ENCODE measurements at places on chromosomes 5 and 9.
A peak's percentile ranks its signal among the peaks of the same experiment; 100 is the strongest.

DNA sequence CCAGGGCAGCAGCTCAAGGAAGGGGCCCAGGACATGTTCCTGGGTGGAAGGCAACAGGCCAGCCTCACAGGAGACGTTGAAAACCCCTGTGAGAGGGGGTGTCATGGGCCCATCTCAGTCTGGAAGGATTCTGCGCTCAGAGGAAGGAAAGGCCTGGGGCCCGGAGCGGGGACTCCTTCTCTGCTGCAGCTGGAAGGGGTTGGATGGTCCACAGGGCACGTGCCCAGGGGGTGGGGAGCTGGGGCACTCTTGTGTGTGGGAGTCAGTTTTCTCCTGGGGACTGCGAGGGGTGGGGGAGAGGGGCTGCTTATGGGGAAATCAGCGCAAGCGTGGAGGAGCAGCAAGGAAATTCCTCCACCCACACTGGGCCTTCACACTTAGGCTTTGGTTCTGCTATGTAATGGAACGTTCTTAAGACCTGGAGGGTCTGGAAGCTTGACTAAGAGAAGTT lies 2.9 kb upstream of the LPCAT1 start:
- no peak for DNase-seq

DNA sequence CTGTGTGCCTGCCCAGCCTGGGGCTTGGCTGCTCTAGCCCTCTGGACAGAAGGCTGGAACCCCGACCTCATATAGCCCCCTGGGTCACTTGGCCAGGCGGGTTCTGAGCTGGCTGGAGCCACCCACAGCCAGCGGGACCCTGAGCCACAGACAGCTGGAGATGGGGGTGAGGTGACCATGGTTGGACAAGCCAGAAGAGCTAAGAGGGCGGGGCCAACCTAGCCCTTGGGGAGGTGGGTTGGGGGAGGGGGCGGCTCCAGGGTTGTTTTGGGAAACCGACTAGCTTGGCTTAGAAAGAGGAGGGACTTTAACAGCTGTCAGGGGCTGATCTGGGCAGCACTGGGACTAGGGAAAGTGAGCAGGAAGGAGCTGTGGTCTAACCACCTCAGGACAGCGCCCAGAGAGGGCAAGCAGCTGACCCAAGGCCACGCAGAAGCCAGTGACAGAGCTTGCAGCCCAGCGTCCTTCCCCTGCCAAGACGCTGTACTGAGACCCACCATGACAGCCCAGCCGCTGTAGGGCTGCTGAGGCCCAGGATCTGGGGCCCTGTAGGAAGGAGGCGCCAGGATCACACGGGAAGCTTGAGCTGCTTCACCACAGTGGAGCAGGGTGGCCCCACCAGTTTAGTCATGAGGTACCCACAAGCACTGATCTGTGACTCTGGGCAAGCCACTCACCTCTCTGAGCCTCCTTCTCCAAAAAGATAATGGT lies 2.2 kb downstream of the AIF1L start:
- no peak for DNase-seq

- no peak for DNase-seq
Observed at GRCh38 chr5:62385816-62386400, 17.8 kb downstream of the DIMT1 start.

- DNase-seq, result peak; percentile 40
Observed at GRCh38 chr9:128903871-128904620, 16.7 kb upstream of the PHYHD1 start.

DNA sequence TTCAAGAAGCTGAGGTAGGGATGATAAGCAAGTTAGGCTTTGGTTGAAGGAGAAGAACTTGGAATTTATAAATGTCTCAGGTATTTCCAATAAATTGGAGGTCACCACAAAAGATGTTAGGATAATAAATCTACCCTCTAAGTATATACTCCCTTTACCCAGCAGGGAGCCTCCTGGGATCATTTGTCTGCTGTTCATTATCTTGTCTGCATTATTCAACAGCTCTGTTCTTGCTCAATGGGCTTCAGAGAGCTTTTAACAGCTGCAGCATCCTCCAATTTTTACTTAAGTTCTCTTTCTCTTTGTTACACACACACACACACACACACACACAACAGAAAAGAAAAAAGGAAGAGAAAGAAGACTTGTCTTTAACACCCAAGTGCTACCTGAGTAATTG lies 51.7 kb upstream of the VPS13A start:
- DNase-seq, result no peak

GRCh38 chr5:9653811-9654210 lies 23.7 kb upstream of the TAS2R1 start:
- DNase-seq, result peak; percentile 97

DNA sequence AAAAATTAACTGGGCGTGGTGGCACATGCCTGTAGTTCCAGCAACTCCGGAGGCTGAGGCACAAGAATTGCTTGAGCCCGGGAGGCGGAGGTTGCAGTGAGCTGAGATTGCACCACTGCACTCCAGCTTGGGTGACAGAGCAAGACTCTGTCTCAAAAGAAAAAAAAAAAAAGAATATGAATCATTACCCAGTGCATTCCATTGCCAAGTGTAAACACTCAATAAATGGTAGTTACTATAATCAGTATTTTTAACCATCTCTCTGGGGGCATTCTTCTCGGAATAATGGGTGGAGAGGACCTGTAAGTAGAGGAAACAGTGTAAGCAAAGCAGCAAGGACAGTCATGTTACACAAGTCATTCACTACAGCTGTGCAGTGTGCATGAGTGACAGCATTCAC lies 13.8 kb upstream of the RANBP17 start:
- peak; percentile 23 for DNase-seq

GRCh38 chr9:34647084-34647403 lies 569 bp downstream of the GALT start:
- no peak for DNase-seq

- DNase-seq, result no peak
Observed at GRCh38 chr5:88677376-88677895, 205.5 kb downstream of the MEF2C start.

- DNase-seq, result no peak
Observed at GRCh38 chr5:94746731-94747124, 128.3 kb downstream of the SLF1 start.

DNA sequence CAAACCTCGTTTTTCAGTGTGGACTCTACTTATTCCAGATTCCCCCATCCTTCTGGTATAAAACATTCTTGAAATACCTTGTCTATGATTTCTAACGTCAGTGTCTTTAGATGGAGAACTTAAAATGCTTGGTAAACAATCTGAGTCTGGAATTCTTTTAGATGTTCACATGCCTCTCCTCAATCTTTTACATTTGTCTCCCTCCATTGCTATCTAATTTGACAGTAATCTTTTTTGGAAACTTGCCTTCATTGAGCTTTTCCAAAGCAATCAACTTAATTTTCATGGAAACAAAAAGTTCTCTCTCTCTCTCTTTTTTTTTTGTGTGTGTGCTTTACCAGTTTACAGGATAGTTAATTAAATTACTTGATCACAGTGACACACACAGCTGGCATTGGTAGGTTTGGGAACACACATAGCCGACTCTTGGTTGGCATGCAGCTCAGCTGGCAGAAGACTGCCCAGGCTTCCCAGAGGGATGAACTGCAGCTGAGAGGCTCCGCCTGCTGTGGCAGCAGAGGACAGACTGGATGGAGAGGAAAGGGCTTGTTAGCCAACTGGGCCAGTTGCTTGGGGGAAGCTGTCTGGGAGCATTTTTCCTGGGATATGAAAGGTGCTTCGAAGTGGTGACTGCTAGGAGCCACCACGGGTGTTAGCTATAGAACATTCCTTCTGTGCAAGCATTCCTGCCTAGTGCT lies 271.3 kb downstream of the ZSWIM6 start:
- DNase-seq, result no peak

DNA sequence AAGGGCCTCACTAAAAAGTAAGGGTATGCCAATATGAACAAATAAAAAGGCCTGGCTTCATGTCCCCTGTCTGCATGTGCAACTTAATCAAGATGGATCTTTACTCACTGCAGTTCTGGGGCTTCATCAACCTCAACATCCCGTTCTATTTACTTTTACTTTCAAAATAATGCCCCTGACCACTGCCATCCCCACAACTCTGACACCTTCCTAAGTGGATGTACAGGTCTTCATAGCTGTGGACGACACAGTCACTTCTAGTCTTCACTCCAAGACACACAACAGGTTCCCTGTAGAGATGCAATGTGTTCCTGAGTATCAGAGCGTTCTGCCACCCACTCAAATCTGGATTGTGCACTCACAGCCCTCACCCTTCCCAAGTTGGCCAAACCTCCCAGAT lies 136.1 kb downstream of the ENC1 start:
- no peak for DNase-seq

- DNase-seq, result no peak
Observed at GRCh38 chr9:82382887-82383616, 394.5 kb downstream of the SPATA31D1 start.

DNA sequence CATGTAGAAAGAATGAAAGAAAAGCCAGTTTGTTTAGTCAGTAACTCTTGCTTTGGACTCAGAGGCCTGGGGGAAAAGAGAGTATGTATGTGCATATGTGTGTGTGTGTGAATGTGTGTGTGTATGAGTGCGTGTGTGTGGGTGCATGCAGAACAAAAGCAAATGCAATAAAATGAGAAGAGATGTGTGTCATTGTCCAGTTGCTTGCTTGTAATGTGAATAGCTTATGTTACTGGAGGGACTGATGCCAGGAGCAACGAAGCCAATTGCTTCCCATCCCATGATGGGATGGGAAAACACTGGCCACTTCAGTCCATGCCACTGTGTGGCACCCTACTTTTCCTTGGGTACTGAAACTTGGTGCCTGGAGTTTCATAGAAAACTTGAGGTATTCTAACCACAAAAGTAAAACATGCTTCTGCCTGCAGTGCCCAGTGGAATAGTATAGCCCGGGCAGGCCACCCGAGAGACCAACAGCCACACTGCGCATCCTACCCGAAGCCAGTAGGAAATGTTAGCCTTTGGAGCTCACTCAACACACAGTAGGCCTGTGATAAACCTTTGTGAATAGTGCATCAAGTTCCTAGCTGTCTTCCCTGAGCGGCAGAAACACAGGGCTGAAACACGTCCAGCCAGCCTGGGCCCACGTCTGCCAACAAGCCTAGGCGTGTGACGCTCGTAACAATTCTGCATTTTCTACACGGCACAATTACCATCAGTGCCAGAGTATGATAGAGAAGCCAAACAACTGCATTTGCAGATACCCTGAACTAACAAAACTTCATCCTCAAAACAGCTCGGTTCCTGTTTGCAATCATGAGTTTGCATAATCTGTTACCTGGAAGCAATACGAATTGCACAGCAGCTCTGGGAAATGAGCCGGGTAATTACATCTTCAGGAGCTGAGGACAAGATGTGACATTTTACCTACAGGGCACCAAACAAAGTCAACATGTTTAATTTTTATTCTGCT lies 198.1 kb downstream of the SYK start:
- DNase-seq, result peak; percentile 76

GRCh38 chr9:99031319-99031718 lies 73.6 kb upstream of the TGFBR1 start:
- no peak for DNase-seq

DNA sequence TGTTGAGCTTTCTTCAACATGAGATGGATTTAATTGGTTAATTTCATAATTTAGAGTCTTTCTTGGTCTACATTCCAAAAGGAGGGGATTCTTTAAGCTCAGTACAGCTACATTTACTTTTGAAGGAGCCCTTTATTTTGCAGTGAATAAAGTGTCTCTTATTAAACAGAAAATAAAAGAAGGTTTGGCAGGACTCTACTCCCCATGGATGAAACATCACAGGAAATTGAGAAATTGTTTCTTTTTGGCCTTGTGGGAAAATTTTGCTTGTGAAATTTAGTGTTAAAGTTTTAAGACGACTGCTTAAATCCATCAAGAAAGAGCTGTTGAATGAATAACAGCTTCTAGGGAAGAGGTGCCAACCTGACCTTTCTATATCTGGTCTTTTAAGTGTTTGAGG lies 187.7 kb downstream of the NTRK2 start:
- DNase-seq, result no peak

GRCh38 chr5:67986761-67987160 lies 228.8 kb upstream of the PIK3R1 start:
- DNase-seq, result no peak

Measured in IMR-90 (cell line).